ENCODE measurements at places on chromosomes 5 and 9.

GRCh38 chr9:72565535-72565934, 44.1 kb downstream of the TMC1 start:
- DNase-seq, result no peak

DNA sequence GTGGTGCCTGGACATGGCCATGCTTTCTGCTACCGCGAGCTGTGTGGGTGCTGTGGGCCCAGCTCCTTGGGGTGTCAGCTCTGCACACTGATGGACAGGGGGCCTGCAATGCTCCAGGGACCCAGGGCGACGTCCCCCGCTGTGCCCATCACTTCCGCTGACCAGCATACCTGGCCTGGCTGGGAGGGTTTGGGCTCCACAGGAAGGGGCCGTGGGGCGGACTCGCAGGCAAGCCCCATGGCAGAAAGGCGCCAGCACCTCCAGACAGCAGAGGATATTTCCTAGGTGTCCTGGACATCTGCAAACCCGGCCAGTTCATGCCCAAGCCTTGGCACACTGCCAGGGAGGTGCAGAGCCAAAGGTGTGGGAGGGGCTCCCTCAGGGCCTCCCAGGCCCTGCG, 295.8 kb upstream of the IRX4 start:
- DNase-seq, result no peak

GRCh38 chr5:52181403-52181802, 606.3 kb upstream of the ITGA1 start:
- no peak for DNase-seq

DNA sequence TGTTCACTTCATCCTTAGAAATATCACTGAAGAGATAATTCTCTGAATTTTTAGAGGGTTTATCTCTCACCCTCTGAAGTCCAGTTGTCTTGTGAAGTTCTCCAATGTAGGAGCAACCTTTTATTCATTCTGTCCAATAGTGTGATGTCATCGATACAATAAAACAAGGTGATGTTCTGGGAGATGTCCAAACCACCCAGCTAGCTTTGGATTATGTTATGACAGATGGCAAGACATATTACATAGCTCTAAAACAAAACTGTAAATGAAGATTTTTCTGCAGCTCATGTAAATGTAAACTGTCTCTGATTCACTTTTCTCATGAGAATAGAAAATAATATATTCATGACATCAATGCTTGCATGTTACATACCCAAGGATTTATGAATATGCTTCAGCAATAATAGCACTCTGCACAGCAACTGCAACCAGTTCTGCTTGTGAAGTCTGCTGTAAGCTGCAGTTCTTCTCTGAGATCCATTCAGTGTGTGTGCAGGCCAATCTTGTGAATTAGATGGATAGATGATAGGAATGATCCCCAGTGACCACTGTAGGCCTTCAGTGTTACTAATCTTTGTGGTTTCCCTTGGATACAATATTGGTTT, 172.6 kb upstream of the CDH12 start:
- DNase-seq, result no peak

DNA sequence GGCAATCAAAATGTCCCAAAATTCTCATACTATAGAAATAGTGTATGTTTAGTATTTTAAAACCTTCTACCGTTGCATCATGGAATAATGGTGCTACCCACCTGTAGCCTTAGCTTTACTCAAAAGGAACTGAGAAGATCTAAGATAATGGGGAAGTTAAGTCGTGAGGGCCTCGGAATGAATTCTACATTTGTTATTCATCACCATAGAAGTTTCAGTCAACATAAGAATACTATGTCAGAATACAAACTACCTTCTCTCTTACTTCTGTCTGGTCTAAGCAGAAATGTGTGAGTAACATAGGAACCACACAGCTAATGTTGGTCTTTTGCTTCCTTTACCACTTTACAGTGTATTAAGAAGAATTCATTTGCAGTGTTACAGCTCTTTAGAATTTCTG, 43.2 kb downstream of the RFK start:
- DNase-seq, result no peak

DNA sequence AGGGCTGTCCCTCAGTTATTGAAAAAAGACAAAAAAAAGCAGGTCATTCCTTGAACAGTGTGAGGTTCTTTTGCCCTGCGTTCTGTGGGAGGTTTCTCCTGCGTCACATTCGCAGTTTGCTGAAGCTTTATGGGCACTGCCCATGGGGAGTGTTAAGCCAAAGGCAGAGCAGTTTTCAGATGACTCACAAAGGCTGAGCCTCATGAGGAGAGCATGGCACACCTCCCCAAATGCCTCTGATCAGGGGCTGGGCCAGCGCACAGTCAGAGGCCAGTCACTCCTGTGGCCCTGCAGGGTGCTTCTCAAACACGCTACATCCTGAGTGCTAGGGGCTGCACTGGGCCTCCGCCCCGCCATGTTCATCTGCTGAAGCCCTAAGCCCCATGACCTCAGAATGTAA, 38.4 kb downstream of the IRX1 start:
- no peak for DNase-seq
